ENCODE measurements at places on chromosomes 7 and 10.
A peak's percentile ranks its signal among the peaks of the same experiment; 100 is the strongest.

GRCh38 chr7:3307435-3307834 is 6.4 kb downstream of the SDK1 start:
- no peak for DNase-seq

GRCh38 chr10:78028438-78029268 is 662 bp downstream of the POLR3A start:
- peak; percentile 23 for DNase-seq

- DNase-seq = no peak
Observed at GRCh38 chr10:131085091-131085860, 226.2 kb downstream of the TCERG1L start.

- no peak for DNase-seq
Observed at GRCh38 chr10:33099748-33100147, 141.7 kb upstream of the ITGB1 start.

GRCh38 chr7:23717788-23718187 is 7.8 kb downstream of the STK31 start:
- DNase-seq = no peak

GRCh38 chr7:47477191-47478016 is 104.5 kb downstream of the TNS3 start:
- DNase-seq = no peak

DNA sequence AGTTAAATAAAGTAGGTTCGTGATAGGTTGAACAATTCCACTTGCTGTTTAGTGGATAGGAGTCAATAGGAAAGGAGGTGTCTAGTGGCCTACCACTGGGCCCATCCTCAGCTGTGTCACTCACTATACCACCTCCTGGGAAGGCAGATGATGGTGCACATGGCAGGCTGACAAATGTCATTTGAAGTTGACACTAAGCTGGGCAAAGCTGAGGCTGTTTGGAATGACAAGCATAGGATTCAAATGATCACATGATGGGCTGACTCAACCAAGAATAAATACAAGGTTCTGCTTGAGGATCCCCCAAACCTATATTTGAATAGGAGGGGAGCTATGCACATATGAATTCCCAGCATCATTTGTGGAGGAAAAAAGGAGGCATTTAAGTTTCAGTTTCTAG is 489.8 kb downstream of the RPS24 start:
- no peak for DNase-seq

DNA sequence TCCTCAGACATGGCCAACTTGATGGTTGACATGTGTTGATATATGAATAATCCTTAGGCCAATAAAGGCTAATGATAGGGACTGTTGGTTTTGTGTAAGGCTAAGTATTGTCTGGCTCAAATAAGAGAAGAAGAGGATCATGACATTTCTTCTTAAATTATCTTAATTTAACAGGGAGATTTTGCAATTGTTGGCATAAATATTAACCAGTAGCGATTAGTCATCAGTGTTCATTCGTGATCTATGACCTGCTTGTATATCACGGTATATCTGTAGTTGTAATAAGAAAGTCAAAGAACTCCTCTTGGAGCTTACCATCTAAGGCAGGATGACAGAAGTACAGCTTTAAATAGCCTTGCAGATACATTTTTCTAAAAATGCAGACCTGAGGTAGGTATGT is 196.4 kb downstream of the CREB5 start:
- DNase-seq = no peak

- DNase-seq = no peak
Observed at GRCh38 chr10:110436554-110437350, 61.0 kb upstream of the DUSP5 start.

DNA sequence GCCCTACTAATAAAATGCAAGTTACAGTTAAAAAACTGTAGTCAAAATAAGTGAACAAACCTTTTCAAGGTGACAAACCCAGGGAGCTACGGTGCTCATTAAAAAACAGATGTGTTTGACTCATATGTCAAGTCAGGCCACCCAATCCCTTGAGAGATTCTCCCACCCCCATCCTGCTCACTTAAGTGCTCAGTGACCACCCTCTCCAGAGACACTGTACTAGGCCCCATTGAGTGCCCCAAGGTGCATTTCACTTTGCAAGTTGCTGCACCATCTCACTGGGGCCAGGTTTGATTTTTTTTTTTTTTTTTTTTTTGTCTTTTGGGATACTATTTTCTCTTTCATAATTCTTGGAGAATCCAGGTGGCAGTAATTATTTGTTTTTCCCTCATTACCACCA is 1.9 kb downstream of the ERV3-1 start:
- DNase-seq = no peak

DNA sequence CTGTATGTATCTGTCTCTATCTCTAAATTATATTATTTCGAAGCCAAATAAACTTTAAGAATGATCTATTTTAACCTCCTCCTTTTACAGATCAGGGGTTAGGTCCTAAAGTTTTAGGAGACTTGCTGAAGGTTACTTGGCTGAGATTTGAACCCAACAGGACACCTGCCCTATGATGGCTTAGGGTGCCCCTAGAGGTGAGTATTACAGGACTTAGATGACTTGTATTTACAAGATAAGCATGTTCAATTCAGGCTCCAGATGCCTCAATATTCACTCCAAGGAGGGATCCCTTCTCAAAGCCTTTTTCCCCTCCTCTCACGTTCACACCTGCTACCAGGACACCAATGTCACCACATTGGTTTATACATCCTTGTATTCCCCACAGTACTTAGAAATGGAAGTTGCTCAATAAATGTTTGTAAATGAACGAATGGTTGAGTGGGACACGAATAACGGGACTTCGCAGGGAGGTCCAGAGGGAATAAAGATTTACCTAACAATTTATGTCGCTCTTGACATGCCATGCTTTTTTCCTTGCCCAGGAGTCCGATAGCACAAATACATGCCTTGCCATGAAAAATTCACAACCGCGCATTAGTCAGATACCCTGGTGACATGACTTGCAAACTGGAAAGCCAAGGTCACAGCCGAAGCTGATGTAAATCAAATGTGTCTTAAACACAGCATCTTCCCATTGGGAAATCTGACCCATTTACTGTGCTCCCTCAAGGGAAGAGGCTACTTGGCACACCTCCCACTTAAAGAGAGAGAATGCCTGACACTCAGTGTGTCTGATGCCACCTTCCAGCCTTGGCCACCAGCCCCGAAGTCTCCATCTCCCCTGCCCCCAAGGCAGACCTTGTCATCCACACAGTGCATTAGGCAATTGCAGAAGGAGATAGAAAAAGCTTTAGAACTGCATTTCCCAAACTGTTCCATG is 872.2 kb upstream of the AUTS2 start:
- no peak for DNase-seq

- DNase-seq = no peak
Observed at GRCh38 chr10:110430340-110431273, 67.1 kb upstream of the DUSP5 start.

DNA sequence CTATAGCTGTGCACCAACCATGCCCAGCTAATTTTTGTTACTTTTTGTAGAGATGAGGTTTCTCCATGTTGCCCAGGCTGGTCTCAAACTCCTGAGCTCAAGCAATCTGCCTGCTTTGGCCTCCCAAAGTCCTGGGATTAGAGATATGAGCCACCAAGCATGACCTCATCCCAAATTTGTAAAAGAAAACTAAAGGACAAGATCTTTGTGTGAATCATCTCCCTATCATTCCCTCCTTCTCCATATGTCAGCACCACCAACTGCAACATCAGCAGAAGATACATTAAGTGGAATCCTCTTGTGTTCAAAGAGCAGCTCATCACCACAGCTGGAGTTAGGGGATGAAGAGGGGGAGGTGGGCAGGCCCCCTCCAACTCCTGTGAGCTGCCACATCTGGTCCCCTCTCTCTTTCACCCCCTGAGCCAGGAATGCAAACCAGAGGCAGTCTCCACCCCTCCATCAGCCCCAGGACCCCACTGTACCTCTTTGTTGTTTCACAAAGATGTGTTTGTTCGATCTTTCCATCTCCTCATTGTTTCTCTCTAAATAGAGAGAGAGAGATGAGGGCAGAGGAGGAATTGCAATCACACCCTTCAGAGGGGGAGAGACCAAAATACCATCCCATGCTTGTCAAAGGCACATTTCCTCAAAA is 47.3 kb upstream of the PIP4K2A start:
- no peak for DNase-seq

DNA sequence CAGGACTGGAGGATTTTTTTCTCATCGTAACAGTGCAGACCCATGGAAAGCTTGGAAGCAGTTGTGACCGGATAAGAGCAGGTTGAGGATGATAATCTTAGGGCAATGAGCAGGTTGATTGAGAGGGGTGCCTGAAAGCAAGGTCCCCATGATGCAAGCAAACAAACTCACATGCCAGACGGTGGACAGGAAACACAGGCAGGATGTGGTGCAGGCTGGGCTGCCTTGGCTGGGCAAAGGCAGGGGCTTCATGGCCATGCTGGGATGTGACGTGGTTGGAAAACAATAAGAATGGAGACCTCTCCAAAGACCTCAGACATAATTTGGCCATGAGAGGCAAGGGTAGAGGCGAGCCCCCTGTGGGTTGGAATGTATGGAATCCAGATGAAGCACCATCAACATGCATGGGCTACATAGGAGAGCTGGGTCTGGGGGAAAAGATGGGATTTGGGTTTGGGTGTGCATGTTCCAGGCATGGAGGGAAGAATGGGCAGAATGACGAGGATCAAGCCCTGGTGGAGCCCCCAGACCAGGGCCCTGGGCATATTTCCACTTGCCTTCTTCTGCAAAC is 58.3 kb downstream of the IKZF1 start:
- peak; percentile 60 for DNase-seq

- no peak for DNase-seq
Observed at GRCh38 chr10:30986053-30986555, 45.6 kb downstream of the ZNF438 start.

DNA sequence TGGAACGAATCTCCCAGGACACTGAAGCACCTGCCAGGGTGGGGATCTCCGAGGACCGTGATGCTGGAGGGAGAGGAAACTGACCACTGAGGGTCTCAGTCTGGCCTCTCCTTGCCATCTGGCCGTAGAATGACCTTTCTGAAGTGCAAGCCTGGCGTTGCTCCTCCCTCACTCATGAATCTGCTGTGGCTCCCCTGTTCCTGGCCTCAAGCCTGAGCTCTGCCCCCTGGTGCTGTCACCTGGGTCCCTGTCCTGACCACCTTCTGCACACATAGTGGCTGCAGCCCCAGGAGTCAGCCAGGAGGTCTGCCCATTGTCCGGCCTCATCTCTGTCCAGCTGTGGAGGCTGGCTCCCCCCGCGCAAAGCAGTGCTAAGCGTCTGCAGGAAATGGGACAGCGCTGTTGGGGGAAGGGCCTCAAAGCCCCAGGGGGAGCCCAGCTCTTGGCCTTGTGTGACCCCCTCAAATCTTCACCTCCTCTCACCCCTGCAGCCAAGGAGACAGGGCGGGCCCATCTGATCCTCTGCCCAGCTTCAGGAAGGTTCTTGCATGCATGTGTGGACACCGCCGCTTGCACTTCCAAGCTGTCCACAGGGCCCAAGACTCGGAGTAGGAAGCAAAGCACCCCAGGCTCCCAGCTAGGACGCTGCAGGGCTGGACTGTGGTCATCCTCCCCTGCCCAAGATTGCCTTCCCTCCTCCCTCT is 65.7 kb downstream of the MYL10 start:
- no peak for DNase-seq

GRCh38 chr7:22561321-22561811 is 61.4 kb upstream of the STEAP1B start:
- no peak for DNase-seq

- DNase-seq = no peak
Observed at GRCh38 chr7:151079199-151079910, 1.3 kb downstream of the FASTK start.

DNA sequence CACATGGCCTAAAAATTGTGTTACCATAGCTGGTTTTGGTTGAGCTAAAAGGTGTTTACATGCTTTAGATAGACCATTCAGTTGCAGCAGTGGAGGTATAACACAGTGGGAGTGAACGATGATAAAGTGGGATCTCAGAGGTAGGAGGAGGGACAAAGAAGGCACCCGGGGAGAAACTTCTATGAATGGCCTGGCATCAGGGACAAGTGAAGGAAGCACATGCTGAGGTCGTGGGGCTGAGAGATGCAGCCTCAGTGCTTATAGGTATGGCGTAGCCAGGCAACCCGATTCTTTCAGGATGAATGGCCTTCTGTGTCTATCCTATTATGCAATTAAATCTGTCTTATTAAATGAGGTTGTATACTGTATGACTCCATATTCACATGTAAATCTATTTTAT is 3.9 kb upstream of the CDK6 start:
- DNase-seq = no peak

- no peak for DNase-seq
Observed at GRCh38 chr10:49435225-49435624, 39.3 kb upstream of the DRGX start.

DNA sequence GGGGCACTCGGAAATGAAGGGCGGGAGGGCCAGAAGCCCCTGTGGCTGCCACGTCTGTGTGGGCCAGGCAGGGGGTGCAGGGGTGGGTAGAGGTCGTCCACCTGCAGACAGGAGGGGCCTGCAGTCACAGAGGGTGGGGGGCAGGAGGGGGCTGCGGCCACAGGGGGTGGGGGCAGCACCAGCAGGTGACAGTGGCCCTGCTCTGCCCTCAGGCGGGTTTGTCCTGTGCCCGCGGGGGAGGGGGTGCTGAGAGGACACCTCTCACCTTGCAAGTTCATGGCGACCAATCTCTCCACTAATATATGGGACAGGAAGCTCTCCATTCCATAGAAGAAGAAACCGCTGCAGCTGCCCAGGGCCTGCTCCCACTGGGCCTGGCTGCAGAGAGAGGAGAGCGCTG is 26.6 kb upstream of the NKX6-2 start:
- DNase-seq = no peak

- DNase-seq = no peak
Observed at GRCh38 chr10:78547397-78547796, 513.7 kb downstream of the RPS24 start.

GRCh38 chr10:131743190-131744151 is 157.3 kb upstream of the PPP2R2D start:
- no peak for DNase-seq

- no peak for DNase-seq
Observed at GRCh38 chr7:110940756-110941155, 150.2 kb upstream of the LRRN3 start.

DNA sequence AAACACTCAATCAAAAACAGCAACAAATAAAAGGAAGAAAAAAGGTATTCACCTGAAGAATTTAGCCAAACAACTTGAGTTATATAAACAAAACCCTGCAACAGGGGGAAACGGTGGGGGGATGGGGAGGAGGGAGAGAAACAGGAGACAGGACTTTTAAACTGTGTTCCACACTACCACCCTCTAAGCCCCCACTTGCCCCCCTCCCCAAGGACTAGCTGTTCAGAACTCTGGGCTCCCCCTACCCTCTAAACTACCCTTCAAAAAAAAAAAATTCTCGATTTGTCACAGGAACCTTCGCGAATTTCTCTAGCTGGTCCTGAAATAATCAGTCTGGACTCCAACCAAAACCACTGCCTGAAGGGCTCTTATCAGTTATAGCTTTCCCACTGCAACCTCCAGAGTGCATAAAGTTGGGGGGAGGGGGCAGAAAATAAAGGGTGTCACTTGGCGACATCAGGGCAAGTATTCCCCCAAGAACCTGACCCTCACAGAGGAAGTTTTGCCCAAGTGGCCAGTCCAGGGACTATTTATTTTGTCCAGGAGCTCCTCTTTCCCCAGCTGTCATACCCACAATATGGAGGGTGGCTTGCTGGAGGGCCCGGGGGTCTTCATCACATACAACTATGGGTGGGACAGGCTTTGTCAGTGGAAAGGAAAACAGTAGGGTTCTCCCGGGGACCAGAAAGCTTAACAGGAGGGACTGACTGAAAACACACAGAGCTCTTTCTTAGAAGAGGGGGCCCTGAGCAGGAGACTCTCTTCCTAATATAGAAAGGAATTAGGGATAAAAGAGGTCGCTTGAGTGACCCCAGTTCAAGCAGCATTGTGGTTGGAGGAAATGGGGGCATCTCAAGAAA is 1.3 kb downstream of the UBE2H start:
- DNase-seq = no peak

- DNase-seq = no peak
Observed at GRCh38 chr10:75610183-75610582, 178.8 kb downstream of the LRMDA start.
